Stimulated activated CD4-positive, alpha-beta T cell treated with anti-CD3 and anti-CD28 coated beads, Interleukin-2, amount 100 ng/mL, for 4 hours (primary cell): ENCODE measurements at places on chromosomes 1 and 21.

- no peak for DNase-seq
These were observed 37.6 kb upstream of the GALNT2 start for GRCh38 chr1:230029244-230029941.

DNA sequence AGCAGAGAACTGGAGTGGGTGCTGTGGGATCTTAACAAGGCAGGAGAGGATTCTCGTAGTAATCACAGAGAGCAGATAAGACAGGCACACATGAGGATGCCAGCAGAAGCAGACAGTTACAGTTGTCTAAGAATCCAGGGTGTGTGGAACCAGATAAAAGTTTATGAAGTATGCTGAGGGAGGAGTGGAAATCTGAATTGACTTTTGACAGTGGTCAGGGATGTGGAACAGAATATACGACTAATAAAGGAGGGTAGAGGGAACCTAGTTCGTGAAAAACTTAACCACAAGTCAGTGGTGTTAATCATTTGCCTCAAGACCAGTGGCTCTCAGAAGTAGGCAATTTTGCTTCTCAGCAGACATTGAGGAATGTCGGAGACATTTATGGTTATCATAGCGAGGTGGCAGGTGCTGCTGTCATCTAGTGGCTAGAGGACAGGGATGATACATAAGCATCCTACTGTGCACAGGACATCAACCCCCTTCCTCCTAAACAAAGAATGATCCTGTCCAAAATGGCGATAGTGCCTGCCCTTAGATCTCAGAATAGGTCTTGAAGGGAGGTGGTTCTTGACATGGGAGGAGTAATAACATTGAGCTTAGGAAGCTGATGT, 3.0 kb downstream of the LRRC8D start:
- no peak for DNase-seq

DNA sequence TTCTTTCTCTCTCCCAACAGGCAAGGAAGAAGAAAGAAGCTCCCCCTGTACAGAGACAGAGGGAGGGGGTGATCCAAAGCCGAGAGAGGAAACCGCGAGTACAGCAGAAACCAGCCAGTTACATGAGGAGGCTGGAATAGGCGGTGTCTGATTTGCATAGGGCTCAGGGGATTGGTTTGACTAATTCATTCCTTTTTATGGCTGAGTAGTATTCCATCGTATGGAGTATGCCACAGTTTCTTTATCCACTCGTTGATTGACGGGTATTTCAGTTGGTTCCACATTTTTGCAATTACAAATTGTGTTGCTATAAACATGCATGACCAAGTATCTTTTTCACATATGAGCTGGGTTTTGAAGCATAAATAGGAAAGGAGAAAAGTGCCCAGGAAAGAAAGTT, 3.4 kb upstream of the GPX7 start:
- DNase-seq, result no peak

GRCh38 chr1:115829023-115829674, 11.8 kb downstream of the NHLH2 start:
- no peak for DNase-seq

- no peak for DNase-seq
These were observed at the start of gene KCNK1 for GRCh38 chr1:233613252-233614172. KCNK1 (plus strand) TSS chr1:233614106; CDS start chr1:233614172, 66 bp downstream.

GRCh38 chr1:201362906-201363305, 14.6 kb downstream of the TNNT2 start:
- no peak for DNase-seq

- DNase-seq, result no peak
These were observed 5.9 kb downstream of the RXFP4 start for GRCh38 chr1:155947292-155947691.

DNA sequence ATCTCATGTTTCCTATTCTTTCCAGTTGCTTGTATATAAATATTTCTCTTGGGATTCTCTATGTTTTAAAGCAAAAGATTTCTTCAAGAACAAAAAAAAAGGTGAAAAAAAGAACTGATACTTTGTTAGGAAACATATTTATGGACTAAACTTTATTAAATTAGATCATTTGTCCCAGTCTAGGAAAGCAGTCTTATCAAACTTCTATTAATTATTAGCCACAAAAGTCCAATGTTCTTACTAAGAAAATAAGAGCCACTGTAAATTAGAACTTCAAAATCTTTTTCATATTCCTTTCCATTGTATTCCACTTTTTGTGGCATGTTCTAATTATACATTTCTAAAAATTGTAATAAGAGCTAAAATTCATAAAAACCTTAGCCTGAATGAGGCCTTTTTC, 175.2 kb downstream of the TYW3 start:
- no peak for DNase-seq

DNA sequence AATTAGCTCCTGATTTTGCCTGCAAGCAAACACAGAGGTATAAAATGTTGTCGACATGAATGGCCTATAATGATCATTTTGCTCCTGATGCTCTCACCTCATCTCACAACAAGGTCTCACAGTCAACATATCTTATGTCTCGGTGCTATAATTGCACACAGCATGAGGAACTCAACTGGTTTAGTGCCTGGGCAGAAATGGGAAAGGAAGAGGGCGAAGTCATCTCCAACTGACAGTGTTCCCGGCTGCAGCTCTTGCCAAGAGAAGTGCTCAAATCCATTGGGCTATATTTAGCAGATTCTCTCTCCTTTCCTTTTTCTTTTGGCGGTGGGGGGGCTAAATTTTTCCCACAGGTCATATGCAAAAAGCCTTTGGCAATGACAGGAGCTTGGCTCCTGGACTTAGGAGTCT, 53.0 kb downstream of the SLC45A1 start:
- DNase-seq, result no peak

DNA sequence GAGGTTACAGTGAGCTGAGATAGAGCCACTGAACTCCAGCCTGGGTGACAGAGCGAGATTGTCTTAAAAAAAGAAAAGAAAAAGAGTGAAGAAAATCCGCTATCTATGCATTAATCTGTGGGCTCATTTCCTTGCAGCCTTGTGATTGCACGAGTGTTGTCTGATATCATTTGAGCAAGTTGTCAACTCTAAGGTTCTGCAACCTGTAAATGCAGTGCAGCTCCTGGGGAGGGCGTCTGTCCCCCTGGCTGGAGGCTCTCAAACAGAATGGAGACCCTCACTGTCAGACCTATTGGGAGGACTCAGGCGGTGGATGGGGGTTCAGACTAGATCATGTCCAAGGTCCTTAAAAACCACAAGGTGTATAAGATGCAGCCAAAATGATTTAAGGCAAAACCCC, 6.2 kb downstream of the CORT start:
- no peak for DNase-seq

- DNase-seq, result no peak
These were observed 78.7 kb downstream of the NTMT2 start for GRCh38 chr1:170224469-170224868.

DNA sequence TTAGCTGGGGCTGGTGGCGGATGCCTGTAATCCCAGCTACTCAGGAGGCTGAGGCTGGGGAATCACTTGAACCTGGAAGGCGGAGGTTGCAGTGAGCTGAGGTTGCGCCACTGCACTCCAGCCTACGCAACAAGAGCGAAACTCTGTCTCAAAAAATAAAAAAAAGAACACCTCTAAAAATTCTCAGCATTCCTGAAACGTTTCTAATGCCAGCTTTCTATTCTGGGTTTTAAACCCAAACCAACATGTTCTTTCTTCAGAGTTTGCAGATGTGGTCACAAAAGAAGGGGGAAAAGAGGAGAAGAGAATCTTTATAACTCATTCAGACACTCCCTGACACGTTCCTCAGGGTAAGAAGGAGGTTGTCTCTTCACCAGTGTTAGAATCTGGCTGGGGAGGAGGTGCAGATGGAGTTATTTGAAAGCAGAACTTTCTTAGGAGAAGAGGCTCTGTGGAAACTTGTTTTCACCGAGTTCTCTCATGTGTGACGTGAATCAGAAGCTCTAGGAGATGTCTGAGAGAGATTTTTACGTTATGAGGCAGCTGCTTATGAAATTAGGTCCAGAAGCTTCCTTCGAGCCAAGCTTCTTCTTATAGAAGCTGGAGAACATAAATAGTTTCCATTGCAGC, 17.8 kb upstream of the CNR2 start:
- no peak for DNase-seq
